ENCODE measurements at places on chromosomes 2 and 18.

DNA sequence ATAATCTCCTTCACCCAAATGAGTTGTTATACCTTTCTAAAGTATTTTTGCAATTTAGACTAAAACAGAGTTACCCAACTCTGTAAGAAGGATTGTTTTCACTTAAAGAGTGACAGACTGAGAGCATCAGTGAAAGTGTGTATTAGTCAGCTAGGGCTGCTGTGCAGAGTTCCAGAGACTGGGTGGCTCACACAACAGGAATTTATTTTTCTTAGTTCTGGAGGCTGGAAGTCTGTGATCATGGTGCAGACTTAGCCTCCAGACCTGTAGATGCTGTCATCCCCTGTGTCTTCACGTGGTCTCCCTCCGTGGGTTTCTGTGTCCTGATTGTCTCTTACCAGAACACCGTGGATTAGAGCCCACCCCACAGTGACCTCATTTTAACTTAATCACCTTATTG, 40.0 kb downstream of the BCL2L11 start:
- H3K4me3 ChIP-seq, result no peak overlapping the region
- DNase-seq, result no peak
- no peak overlapping the region for H3K27ac ChIP-seq
- H3K4me1 ChIP-seq, result no peaks in the 10 kb centered on the region
- no peaks in the 10 kb centered on the region for H3K27me3 ChIP-seq
- H3K36me3 ChIP-seq, result no peaks in the 10 kb centered on the region

GRCh38 chr2:235848055-235848454, 320.1 kb downstream of the GBX2 start:
- no peaks in the 10 kb centered on the region for H3K4me1 ChIP-seq
- H3K27ac ChIP-seq, result no peak overlapping the region
- H3K4me3 ChIP-seq, result no peak overlapping the region
- DNase-seq, result no peak
- no peaks in the 10 kb centered on the region for H3K27me3 ChIP-seq

DNA sequence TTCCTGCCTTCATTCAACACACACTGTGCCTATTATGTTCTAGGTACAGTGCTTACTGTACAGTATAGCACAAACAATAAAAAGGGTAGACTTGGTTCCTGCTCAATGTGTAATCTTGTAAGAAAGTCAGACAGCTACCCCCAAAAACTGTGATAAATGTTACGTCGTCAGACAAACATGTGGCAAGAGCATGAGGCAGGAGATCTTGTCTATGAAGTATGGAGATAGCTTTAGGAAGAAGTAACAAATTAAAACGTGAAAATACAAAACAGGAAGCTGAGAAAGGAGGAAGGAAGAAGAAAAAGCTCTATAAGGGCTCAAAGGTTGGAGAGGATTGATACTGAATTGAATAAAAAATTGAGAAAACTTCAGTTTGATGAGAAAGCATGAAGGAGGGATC, 276.2 kb upstream of the HNRNPA3 start:
- H3K4me1 ChIP-seq, result peaks cover 7% of the 10 kb centered on the region
- H3K4me3 ChIP-seq, result no peak overlapping the region
- DNase-seq, result no peak

DNA sequence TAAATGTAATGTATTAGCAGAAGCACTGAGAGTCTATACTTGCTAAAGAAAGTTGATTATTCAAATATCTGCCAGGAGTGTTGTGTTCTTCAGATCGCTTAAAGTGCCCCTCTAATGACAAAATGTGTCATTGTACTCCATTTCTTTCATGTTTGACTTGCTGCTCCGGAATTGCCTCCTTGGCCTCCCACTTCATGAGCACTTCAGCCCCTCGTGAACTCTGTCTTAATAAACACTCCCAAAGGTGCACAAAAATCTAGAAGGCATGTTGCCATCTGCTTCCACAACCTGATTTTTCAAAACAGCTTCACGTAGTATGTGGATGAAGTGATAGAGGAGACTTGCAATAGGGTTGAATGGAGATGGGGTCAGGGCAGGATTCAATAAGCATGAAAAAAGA, 396.1 kb downstream of the TDRD15 start:
- H3K4me3 ChIP-seq, result no peak overlapping the region
- DNase-seq, result no peak
- H3K36me3 ChIP-seq, result no peaks in the 10 kb centered on the region
- no peaks in the 10 kb centered on the region for H3K27me3 ChIP-seq
- H3K27ac ChIP-seq, result no peak overlapping the region

GRCh38 chr2:199468561-199469513, 11.1 kb upstream of the SATB2 start:
- no peak for DNase-seq
- no peak overlapping the region for H3K4me3 ChIP-seq
- H3K27me3 ChIP-seq, result peaks cover 50% of the 10 kb centered on the region
- H3K4me1 ChIP-seq, result peaks cover under 1% of the 10 kb centered on the region

GRCh38 chr2:234366891-234367290, 130.0 kb downstream of the ARL4C start:
- DNase-seq, result no peak
- no peaks in the 10 kb centered on the region for H3K36me3 ChIP-seq
- H3K27me3 ChIP-seq, result no peaks in the 10 kb centered on the region
- H3K4me1 ChIP-seq, result peaks cover 52% of the 10 kb centered on the region
- H3K27ac ChIP-seq, result no peak overlapping the region

DNA sequence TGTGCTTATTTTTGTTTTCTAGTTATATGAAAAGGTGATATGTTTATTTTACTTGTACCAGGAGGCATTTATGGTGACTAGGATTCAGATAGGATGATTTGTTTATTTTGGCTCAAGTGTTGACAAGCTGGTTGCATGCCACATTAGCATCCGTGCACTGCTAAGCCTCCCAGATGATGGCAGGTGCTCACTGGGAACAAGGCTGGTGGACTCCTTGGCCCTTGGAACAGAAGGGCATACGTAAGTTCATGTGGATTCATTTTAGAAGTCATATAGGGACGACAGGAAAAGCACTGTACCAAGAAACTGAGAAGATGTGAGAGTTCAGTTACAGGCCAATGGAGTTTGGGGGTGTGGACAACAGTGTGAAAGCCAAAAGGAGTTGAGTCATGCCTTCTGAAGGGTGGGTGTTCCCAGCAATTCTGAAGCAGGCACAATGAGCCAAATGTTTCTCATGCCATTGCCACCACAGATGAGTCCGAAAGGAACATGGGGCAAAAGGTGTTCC, 166.2 kb downstream of the PHLPP1 start:
- no peak overlapping the region for H3K27ac ChIP-seq
- no peak overlapping the region for H3K4me3 ChIP-seq
- H3K36me3 ChIP-seq, result no peaks in the 10 kb centered on the region
- H3K27me3 ChIP-seq, result no peaks in the 10 kb centered on the region
- H3K4me1 ChIP-seq, result peaks cover 6% of the 10 kb centered on the region
- no peak for DNase-seq

GRCh38 chr2:905833-906140, 44.9 kb upstream of the SNTG2 start:
- no peaks in the 10 kb centered on the region for H3K4me1 ChIP-seq
- no peak for DNase-seq
- no peak overlapping the region for H3K4me3 ChIP-seq
- H3K27me3 ChIP-seq, result no peaks in the 10 kb centered on the region
- no peak overlapping the region for H3K27ac ChIP-seq

DNA sequence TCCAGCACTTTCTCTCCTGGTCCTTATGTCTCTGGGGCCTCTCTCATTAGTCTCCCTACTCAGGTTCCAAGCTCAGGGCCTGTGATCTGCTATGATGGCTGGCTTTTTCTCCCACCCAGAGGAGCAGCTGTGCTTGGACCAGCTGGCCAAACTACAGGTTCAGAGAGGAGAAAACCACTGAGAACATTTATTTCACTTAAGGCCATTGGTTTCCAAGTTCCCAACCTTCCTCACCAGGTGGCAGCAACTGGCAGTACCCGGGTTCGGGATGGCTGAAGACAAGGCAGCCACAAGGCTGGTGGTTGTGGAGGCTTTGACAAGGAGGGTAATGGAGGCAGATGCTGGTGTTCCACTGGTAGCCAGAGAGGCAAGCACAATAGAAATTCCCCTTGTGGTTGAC, 29.9 kb upstream of the SELENOI start:
- no peaks in the 10 kb centered on the region for H3K27me3 ChIP-seq
- H3K4me3 ChIP-seq, result no peak overlapping the region
- no peak overlapping the region for H3K27ac ChIP-seq

DNA sequence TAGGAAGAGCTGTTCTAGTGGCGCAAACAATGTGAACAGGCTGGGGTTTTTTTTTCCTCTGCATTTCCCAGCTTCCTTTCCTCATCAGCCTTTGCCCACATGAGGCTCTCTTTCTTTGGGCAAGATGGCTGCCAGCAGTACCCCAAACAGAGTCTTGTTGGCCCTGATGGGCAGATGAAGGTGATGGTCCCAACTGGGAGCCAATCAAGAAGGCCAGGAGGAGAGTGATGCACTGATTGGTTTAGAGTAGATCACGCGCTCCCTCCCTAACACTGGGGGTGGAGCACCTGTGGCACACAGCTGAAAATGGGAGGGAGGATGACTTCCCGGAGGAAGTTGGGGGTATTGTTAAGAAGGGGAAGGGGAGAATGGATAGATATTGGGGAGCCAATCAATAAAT, 96.3 kb upstream of the FZD7 start:
- H3K4me3 ChIP-seq, result no peak overlapping the region
- no peaks in the 10 kb centered on the region for H3K4me1 ChIP-seq
- DNase-seq, result no peak
- H3K36me3 ChIP-seq, result no peaks in the 10 kb centered on the region

DNA sequence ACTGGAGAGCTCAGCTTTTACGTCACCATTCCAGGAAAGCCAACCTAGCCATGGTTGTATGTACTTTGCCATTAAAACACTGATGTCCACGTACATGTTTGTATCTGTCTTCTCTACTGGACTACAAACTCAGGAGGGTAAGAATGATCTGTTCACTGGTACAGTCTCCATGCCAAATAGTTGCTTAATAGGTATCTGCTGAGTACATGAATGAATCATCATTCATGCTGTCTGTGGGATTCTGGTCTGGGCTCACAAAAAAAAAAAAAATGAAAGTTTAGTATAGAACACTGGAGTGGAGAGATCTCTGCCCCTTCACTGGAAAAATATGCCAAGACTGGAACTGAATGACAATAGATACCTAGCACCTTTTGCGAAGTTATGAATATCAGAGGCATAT, 102.6 kb upstream of the ITGA4 start:
- DNase-seq, result no peak
- no peaks in the 10 kb centered on the region for H3K36me3 ChIP-seq
- no peaks in the 10 kb centered on the region for H3K27me3 ChIP-seq
- H3K27ac ChIP-seq, result no peak overlapping the region
- no peak overlapping the region for H3K4me3 ChIP-seq
